ENCODE measurements at places on chromosomes 12 and 14.

DNA sequence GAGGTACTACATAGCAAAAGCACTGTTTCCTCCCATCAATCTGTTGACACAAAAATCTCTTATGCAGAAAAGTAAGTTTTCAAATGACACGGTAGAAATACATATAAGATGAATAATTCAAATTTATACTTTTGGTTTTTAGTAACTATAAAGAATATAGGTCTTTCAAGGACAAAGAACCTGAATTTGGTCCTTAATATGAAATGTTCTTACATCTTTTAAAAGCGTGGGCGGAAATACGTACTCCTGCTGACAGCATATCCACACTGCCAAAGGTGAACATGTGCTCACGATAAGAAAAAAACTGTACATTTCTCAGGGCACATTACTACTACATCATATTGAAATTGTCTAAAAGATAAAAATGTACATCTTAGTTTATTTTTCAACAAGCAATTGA lies 127.6 kb downstream of the FOXN3 start:
- DNase-seq = no peak

GRCh38 chr14:104290058-104290667 lies 151.8 kb downstream of the KIF26A start:
- no peak for DNase-seq

GRCh38 chr14:51666826-51667225 lies 15.1 kb downstream of the FRMD6 start:
- no peak for DNase-seq

- no peak for DNase-seq
Observed at GRCh38 chr14:92014040-92014439, 25.8 kb downstream of the TRIP11 start.

DNA sequence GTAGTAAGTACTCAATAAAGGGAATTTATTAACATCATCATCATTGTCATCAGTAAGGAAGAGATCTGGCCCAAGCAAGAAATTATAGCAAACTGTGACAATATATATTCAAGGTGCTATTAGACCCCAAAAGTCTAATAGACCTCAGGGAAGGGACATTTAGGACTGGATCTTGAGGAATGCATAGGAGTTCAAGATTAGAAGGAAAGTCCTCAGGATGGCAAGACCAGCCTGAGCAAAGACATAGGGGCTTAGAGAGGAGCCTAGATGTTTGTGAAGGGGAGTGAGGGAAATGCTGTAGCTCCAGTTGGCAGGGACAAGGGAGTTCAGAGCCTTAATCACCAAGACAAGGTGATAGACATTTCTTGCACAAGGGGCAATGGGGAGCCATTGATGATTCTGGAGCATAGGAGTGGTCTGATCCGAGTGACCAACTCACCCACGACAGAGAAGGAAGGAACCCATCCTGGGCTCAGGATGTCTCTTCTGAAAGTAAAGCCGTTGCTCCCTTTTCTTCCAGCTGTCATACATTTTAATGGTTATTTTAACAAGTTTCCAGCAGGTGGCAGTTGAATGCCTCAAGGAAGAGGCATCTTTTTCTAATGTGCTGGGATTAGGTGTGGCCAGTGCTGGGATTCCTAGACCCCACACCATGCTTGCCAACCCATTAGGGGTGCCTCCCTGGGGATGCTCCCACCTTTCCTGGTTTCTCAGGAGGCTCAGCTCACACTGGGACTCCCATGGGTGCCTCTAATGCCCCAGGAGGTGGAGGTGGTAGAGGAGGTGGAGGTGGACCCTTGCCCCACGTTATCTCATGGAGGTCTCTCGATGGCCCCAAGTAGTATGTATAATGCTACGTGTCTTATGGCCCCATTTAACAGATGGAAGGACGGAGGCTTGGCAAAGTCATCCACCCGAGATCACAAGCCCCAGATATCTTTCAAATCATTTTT lies 37.8 kb downstream of the PHETA1 start:
- DNase-seq = no peak

DNA sequence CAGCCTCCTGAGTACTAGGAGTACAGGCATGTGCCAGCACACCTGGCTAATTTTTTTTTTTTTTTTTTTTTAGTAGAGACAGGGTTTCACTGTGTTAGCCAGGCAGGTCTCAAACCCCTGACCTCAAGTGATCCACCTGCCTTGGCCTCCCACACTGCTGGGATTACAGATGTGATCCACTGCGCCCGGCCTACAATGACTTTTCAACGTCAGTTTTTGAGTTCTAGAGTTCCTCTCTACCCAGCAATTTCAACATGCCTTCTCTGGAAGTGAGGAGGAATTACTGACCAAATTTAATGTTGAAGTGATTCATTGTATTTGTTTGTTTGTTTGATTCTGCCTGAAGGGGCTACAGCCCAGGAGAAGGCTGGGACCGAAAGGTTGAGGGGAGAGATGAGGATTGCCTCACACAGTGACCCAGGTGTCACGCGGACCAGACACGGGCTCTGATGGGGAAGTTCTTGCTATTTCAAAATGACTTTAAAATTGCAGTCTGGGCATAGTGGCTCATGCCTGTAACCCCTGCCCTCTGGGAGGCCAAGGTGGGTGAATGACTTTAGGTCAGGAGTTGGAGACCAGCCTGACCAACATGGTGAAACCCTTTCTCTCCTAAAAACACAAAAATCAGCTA lies 8.6 kb upstream of the DENR start:
- no peak for DNase-seq

DNA sequence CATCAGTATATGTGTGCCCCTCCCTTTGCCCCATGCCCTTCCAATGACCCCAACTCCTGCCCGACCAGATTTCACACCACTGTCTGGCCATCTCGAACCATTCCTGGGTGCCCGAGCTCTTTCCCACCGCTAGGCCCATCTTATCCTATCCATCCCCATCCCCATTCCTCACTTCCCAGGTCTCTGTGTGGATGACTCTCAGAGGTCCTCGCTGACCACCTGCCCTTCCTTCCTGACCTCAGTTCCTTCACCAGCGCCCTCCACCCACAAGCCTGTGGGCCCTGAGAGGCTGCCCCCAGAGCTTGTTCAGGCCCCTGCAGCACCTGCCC lies 49.1 kb downstream of the CYP46A1 start:
- DNase-seq = no peak

- no peak for DNase-seq
Observed at GRCh38 chr14:86346818-86347384, 817.0 kb downstream of the FLRT2 start.

DNA sequence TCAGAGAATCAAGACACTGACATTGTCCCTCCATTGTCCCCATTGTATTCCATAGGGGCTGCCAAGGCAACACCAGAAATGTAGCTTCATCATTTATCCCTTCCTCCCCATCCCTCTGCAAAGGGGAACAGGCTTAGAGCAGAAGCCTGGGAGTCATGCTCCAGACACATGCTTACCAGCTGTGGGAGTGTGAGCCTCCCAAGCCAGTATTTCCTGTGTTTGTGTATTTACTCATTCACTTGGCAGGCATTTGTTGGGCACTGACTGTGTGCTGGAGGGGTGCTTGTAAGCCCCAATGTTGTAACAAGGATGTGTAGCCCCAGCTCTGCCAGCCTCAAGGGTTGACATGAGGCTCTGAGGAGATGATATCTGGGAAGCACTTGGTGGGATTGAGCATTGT lies 46.0 kb upstream of the TCL1A start:
- no peak for DNase-seq

DNA sequence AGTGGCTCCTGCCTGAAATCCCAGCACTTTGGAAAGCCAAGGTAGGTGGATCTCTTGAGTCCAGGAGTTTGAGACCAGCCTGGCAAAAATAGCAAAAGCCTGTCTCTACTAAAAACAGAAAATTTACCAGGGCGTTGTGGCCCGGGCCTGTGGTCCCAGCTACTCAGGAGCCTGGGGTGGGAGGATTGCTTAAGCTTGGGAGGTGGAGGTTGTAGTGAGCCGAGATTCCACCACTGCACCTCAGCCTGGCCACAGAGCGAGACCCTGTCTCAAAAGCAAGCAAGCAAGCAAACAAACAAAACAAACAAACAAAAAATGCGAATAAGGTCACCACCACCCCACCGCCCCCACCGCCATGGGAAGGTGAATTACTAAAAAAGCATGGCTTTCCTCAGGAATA lies 238.7 kb downstream of the ATXN7L3B start:
- no peak for DNase-seq

GRCh38 chr14:72443991-72444441 lies 449.9 kb downstream of the DPF3 start:
- DNase-seq = peak; percentile 28

GRCh38 chr12:69430942-69431590 lies 39.1 kb upstream of the FRS2 start:
- DNase-seq = no peak

DNA sequence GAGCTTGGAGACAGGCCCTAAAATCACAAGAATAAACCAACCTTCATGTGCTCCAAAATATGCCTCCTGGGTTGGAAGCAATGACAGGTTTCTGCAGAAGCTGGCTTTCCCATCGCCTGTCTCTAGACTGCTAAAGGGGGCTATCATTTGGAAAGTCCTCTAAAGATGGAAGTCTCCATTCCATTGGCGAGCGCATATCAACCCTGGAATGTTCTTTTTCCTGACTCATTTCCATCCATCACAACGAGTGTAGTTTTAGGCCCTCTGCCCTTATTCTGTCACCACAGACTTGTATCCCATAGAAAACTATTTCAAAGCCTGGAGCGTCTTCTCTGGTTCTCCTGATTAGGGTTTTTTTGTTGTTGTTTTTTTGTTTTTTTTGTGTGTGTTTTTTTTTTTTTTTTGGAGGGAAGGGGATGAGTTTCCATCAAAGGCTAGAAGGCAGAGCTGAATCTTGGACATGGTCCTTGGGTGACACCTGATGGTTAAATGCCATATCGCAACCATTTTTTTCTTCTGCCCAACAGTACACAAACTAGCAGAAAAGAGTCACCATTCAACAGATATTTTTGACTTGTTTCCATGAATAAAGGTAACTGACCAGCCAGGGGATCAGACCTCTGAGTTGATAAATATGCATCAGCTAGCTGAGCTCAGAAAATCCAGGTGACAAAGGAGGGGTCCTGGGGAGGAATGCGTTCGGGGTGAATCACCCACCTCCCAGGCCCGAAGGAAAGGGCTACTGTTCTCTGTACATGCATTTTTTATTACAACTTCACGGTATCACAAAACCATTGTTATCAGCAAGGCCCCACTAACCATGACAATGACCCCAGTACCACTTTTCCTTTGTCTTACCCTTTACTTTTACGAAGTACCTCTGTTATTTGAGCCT lies 40.5 kb downstream of the KCNA5 start:
- DNase-seq = no peak

DNA sequence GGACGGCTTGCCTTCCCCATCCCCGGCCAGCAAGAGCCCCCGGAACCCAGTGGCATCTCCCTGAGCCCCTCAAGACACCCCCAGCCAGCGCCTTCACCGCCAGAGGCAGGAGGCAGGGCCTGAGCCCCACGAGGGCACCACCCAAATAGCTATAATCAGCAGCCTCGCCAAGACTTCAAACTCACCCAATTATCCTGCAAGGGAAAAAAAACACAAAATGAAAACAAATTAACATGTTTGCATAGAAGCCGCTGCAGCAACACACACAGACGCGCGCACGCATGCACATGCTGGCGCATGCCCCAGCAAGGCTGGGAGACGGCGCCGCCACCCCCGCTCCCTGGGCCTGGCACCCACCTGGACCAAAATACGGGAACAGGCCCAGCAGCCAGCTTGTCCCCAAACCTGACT lies 15.8 kb downstream of the FAM222A start:
- DNase-seq = no peak

DNA sequence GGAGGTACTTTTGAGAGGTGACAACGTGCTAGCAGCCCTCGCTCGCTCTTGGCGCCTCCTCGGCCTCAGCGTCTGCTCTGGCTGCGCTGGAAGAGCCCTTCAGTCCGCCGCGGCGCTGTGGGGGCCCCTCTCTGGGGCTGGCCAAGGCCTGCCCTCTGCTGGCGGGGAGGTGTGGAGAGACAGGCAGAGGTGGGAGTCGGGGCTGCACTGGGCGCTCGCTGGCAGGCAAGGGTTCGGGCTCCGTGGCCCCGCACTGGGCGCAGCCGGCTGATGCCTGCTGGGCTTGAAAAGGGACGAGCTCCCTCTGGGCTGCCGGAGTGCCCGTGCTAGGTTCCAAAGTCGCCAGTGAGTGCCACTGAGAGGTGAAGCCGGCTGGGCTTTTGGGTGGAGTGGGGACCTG lies 580.0 kb downstream of the DIO2 start:
- DNase-seq = no peak

- DNase-seq = no peak
Observed at GRCh38 chr12:74119811-74120362, 417.7 kb upstream of the ATXN7L3B start.

- DNase-seq = no peak
Observed at GRCh38 chr12:13373131-13373530, 176.6 kb downstream of the EMP1 start.

DNA sequence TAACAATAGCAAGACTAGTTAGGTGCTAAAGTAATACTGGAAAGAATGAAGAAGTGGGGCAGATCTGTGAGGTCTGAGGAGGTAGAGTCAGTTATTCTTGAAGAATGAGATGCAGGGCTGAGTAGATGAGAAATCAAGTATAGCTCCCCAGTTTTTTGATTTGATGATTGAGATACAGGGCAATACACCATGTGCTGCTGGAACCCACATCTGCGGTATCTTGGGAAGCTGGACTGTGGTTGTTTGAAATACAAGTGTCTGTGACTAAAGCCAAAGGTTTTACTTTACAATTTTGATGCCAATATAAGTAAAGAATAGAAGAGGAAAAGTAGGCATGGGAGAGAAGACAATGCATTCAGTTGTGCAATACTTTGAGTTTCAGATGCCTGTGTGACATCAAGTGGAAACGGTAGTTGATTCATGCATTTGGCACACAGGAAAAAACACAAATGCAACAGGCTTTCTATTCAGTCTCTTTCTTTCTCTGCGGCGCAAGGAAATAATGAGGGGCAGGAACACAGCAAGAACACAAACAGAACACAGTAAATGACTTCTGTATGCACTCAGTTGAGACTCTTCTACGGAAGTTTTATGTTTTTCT lies 190.2 kb upstream of the SLC38A2 start:
- DNase-seq = no peak

DNA sequence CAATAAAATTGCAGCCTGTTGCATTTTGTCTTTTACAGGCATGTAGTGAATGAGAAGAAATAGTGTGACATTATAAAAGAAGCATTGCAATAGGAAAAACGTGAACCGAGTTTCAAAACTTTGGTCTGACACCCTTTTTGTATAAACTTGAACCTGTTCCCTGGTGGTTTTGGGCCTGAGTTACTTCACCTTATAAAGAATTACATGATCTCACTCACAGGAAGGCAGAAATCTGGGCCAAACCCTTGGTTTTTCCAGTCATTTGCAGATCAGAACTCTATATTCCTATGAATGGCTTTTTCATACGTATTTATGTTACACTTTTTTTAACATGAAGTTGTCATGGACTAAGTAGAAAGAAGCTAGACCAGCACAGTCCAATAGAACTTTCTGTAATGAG lies 138.5 kb upstream of the FLRT2 start:
- no peak for DNase-seq

- DNase-seq = no peak
Observed at GRCh38 chr14:73261075-73261474, 23.8 kb downstream of the PAPLN start.

GRCh38 chr12:39902821-39903220 lies 203.1 kb downstream of the SLC2A13 start:
- no peak for DNase-seq

GRCh38 chr14:41597647-41598046 lies 9.0 kb upstream of the LRFN5 start:
- DNase-seq = no peak

GRCh38 chr14:52877628-52878027 lies 73.2 kb downstream of the FERMT2 start:
- no peak for DNase-seq

- DNase-seq = no peak
Observed at GRCh38 chr12:116549993-116550392, 9.2 kb upstream of the MAP1LC3B2 start.

GRCh38 chr12:26244503-26244902 lies 49.1 kb downstream of the SSPN start:
- DNase-seq = no peak

GRCh38 chr14:100770605-100771120 lies 44.0 kb downstream of the DLK1 start:
- no peak for DNase-seq
